Hepatocyte (in vitro differentiated cells): ENCODE measurements at places on chromosomes 5 and 9.
A peak's percentile ranks its signal among the peaks of the same experiment; 100 is the strongest.

GRCh38 chr5:136040746-136041415 lies 12.1 kb downstream of the TGFBI start:
- H3K27me3 ChIP-seq, result no peaks in the 10 kb centered on the region
- no peak overlapping the region for H3K27ac ChIP-seq
- H3K36me3 ChIP-seq, result peaks cover 3% of the 10 kb centered on the region

GRCh38 chr5:42756606-42757601 lies at the start of gene CCDC152:
Gene CCDC152, plus strand, starts transcription at chr5:42756818. Its CDS starts 2,304 bp downstream, at chr5:42759122.
- H3K36me3 ChIP-seq, result no peaks in the 10 kb centered on the region
- H3K27ac ChIP-seq, result no peak within 1 kb of the TSS
- DNase-seq, result no peak
- H3K4me3 ChIP-seq, result no peak within 1 kb of the TSS

- H3K27ac ChIP-seq, result no peak overlapping the region
- H3K4me3 ChIP-seq, result no peak overlapping the region
- no peaks in the 10 kb centered on the region for H3K36me3 ChIP-seq
- H3K27me3 ChIP-seq, result no peaks in the 10 kb centered on the region
These were observed 574.7 kb upstream of the SEMA6A start for GRCh38 chr5:117149312-117149711.

GRCh38 chr5:15368835-15369234 lies 131.1 kb upstream of the FBXL7 start:
- H3K36me3 ChIP-seq, result no peaks in the 10 kb centered on the region
- no peaks in the 10 kb centered on the region for H3K27me3 ChIP-seq
- DNase-seq, result no peak
- no peaks in the 10 kb centered on the region for H3K4me1 ChIP-seq

GRCh38 chr9:111743275-111743674 lies 51.5 kb downstream of the SHOC1 start:
- H3K4me1 ChIP-seq, result no peaks in the 10 kb centered on the region
- H3K4me3 ChIP-seq, result no peak overlapping the region
- H3K36me3 ChIP-seq, result no peaks in the 10 kb centered on the region
- H3K27ac ChIP-seq, result no peak overlapping the region
- no peak for DNase-seq
- H3K27me3 ChIP-seq, result no peaks in the 10 kb centered on the region

DNA sequence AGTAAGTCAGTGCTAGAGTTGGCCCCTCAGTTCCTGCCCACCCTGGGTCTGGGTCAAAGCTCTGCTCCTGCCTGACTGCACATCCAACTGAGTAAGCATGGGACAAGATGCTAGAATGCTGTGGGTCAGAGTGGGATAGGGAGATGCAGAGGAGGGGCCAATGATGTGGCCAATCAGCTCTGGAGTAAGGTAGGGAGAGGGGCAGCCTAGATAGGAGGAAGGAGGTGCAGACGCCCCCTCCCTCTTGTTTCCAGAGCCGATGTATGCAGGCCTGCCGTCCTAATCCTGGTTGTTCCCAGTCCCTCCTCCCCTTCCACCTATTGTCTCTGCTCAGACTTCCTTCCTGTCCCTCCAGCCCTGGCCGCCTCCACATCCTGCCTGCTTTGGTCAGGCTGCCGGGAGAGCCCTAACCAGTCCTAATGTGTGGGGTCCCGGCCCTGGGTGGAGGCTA lies 1.3 kb downstream of the ARAP3 start:
- no peaks in the 10 kb centered on the region for H3K27me3 ChIP-seq
- no peaks in the 10 kb centered on the region for H3K36me3 ChIP-seq
- no peak overlapping the region for H3K4me3 ChIP-seq
- H3K4me1 ChIP-seq, result peaks cover 18% of the 10 kb centered on the region
- no peak for DNase-seq

GRCh38 chr9:38289866-38290245 lies 102.6 kb upstream of the ALDH1B1 start:
- H3K27me3 ChIP-seq, result no peaks in the 10 kb centered on the region
- DNase-seq, result no peak
- H3K27ac ChIP-seq, result no peak overlapping the region
- H3K4me1 ChIP-seq, result no peaks in the 10 kb centered on the region
- no peak overlapping the region for H3K4me3 ChIP-seq

- no peak overlapping the region for H3K4me3 ChIP-seq
- no peaks in the 10 kb centered on the region for H3K36me3 ChIP-seq
- no peak for DNase-seq
- no peaks in the 10 kb centered on the region for H3K27me3 ChIP-seq
These were observed 314.7 kb downstream of the PRR16 start for GRCh38 chr5:120778491-120779484.

- H3K4me3 ChIP-seq, result no peak overlapping the region
- H3K27me3 ChIP-seq, result no peaks in the 10 kb centered on the region
- DNase-seq, result no peak
- H3K27ac ChIP-seq, result no peak overlapping the region
- H3K36me3 ChIP-seq, result no peaks in the 10 kb centered on the region
These were observed 214.4 kb downstream of the EFNA5 start for GRCh38 chr5:107456281-107456715.

DNA sequence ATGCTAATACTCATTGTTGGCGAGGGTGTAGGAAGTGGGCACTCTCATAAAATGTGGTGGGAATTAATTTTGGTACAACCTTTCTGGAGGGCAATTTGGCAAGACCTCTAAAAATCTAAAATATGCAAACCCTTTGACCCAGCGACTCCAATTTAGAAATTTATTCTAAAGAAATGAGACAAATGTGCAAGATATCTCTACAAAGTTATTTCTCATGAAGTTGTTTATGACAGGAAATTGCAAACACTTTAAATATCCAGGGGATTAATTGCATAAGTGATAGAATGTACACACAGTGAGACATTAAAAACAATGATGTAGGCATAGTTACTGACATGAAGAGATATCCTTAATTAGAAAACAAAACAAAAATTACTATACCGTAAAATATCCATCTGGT lies 246.3 kb upstream of the MAP3K1 start:
- H3K4me1 ChIP-seq, result no peaks in the 10 kb centered on the region
- H3K27me3 ChIP-seq, result no peaks in the 10 kb centered on the region
- H3K4me3 ChIP-seq, result no peak overlapping the region
- no peak overlapping the region for H3K27ac ChIP-seq

GRCh38 chr5:158552241-158552640 lies 547.5 kb downstream of the EBF1 start:
- no peaks in the 10 kb centered on the region for H3K36me3 ChIP-seq
- no peaks in the 10 kb centered on the region for H3K4me1 ChIP-seq
- no peak overlapping the region for H3K27ac ChIP-seq
- H3K27me3 ChIP-seq, result no peaks in the 10 kb centered on the region
- no peak for DNase-seq

GRCh38 chr5:98638701-98639100 lies 134.8 kb upstream of the RGMB start:
- no peaks in the 10 kb centered on the region for H3K27me3 ChIP-seq
- no peak overlapping the region for H3K27ac ChIP-seq
- no peaks in the 10 kb centered on the region for H3K4me1 ChIP-seq
- H3K36me3 ChIP-seq, result no peaks in the 10 kb centered on the region

DNA sequence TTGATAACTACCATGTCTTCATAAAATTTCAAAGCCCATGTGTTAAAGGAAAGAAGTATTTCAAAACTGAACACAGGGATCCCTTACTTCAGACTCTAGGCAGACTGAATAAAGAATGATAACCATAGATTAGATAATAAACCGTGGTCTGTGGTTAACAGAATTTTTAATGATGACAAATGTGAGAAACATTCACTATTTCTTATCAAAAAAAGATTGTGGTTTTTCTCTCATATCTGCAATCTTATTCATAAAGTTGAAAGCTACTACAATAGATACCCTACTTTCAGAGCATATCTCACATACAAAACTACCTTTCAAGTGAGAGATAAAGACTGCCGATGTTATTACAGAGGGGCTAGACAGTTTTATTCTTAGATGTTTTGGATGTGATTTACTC lies 816.8 kb upstream of the DMAC1 start:
- H3K4me1 ChIP-seq, result no peaks in the 10 kb centered on the region
- DNase-seq, result no peak
- no peaks in the 10 kb centered on the region for H3K27me3 ChIP-seq
- H3K36me3 ChIP-seq, result no peaks in the 10 kb centered on the region
- H3K27ac ChIP-seq, result no peak overlapping the region

DNA sequence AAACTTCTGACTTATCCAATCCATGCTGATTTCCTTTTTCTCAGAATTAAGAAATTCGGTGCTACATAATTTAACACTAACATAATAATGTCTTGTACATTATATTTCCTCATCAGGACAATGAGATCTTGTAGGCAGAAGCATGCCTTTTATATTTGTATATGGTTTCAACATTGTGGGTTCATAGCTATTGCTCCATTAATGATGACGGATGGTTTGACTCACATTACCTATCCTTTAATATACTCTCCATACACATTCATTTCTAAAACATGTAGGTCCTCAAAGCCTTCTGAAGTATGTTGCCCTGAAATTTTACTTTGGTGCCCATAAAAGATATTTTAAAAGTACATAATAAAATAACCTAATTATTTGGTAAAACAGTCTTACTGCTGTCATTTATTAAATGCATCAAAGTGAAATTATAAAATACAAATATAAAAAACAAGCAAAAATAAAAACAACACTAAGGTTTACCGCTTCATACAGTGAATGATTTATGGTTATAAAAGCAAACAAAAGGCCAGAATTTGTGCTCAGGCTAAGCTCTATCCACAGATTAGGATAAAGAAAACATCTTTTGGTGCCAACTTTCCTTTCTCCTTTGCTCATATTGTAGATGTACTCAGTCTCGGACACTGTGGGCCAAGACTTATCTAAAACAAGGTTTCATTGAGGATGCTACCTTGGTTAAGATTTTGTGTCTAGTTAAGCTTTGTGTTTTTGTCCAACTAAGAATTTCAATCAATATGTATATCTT lies 61.2 kb upstream of the GCNT4 start:
- H3K4me3 ChIP-seq, result no peak overlapping the region
- no peaks in the 10 kb centered on the region for H3K4me1 ChIP-seq
- H3K27ac ChIP-seq, result no peak overlapping the region
- no peak for DNase-seq

- peak overlapping the region; percentile 87 for H3K27ac ChIP-seq
- H3K36me3 ChIP-seq, result no peaks in the 10 kb centered on the region
- DNase-seq, result peak; percentile 64
- no peak overlapping the region for H3K4me3 ChIP-seq
- no peaks in the 10 kb centered on the region for H3K27me3 ChIP-seq
These were observed 165.3 kb downstream of the ZNF608 start for GRCh38 chr5:124580925-124581737.

DNA sequence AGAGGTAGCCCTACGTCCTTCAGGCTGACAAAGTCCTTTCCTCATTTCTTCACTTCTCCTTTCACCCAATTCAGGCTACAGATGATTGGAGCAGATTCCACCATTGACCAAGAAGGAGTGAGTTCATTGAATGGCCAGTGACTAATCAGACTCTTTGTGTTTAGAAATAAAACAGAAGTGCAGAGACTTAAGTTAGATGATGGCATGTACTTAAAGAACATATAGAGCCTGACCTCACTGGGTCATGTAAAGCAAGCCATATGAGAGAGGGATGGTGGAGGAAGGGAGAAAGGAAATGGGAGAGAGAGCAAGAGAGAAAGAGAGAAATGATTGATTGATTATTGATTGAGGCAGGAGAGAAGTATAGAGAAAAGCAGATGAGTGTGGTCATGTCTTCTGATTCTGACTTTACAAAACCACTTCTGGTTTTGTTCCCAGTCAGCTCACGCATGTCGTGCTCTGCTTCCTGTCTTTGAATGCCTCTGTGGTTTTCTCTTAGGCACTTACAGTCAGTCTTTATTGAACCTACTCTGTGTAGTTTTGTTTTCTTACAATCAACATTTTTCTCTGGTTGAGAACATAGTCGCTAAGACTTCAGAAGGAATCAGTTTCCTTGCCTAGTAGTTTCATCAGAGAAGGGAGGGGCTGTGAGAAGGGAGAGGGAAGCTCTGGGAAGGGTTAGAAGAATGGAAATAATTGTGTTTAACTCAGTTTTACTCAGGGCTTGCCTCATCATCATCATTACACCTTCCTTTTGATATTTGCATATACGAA lies 149.2 kb upstream of the KLF9 start:
- no peak overlapping the region for H3K4me3 ChIP-seq
- H3K27me3 ChIP-seq, result no peaks in the 10 kb centered on the region
- DNase-seq, result no peak
- peak overlapping the region; percentile 81 for H3K27ac ChIP-seq
- peaks cover 19% of the 10 kb centered on the region for H3K4me1 ChIP-seq
- H3K36me3 ChIP-seq, result no peaks in the 10 kb centered on the region

GRCh38 chr9:20331095-20331685 lies 291.1 kb downstream of the MLLT3 start:
- H3K27ac ChIP-seq, result no peak overlapping the region
- H3K4me1 ChIP-seq, result no peaks in the 10 kb centered on the region
- H3K36me3 ChIP-seq, result no peaks in the 10 kb centered on the region
- no peak overlapping the region for H3K4me3 ChIP-seq
- H3K27me3 ChIP-seq, result no peaks in the 10 kb centered on the region
- no peak for DNase-seq
